ENCODE measurements at places on chromosomes 7 and 10. TPM values are rescaled to one million over a fixed set of nuclear protein-coding genes. Genes with fewer than 3 reads are reported as not detected.
A peak's percentile ranks its signal among the peaks of the same experiment; 100 is the strongest.

TSPAN33 gene
- polyA plus RNA-seq, result 11.1 TPM

TACR2 gene
- polyA plus RNA-seq, result not detected

EPDR1 gene
- polyA plus RNA-seq, result 6.7 TPM

KCP gene
- polyA plus RNA-seq, result 4.0 TPM

GRCh38 chr10:129972145-129972965, 8.3 kb upstream of the EBF3 start:
- DNase-seq, result no peak

- peak; percentile 95 for DNase-seq
Observed at GRCh38 chr10:70578371-70578947, 24.1 kb downstream of the PRF1 start.

GRCh38 chr7:98995111-98995510, 116.8 kb downstream of the TRRAP start:
- no peak for DNase-seq

DNA sequence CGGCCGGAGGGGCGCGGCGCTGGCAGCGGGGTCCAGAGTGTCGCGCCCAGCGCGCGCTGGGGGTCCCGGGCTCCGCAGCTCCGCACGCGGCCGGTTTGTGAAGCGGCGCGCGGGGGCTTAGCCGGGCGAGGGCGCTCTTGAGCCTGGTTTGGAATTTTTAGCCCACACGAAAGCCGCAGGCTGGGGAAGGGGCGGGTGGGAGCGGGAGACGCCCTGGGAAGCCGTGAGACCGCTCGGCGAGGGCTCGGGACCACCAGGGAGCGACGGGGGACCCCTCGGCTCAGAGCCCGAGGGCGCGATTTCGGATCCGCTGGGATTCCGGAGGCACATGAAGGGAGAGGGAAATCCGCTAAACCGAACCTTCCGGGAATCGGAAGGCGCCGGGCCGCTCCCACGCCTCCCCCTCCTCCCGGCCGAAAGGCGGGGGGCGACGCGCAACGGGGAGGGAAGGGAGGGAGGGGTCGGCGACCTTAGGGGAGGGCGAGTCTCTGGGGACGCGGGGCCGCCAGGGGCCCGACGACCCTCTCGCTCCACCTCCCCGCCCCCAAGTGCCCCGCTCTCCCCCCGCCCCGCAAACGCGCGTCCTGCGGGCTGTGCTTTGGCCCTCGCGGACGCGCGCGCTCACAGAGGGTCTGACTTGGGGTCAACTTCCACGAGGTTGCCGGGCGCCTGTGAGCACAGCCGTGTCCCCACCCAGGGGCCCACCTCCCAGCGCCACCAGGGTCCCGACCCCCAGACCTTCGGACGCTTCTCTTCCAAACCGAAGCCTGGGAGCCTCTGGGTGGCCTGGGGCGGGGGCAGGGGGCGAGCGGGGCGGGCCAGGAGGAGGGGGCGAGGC, 5.1 kb upstream of the ELFN1 start:
- DNase-seq, result no peak

- DNase-seq, result no peak
Observed at GRCh38 chr10:104273286-104273685, 4.3 kb downstream of the GSTO2 start.

- no peak for DNase-seq
Observed at GRCh38 chr10:14550471-14550981, 219.8 kb upstream of the FRMD4A start.

Data from GM12878 (cell line).